ENCODE measurements at places on chromosomes 6 and 20.
A peak's percentile ranks its signal among the peaks of the same experiment; 100 is the strongest.

DNA sequence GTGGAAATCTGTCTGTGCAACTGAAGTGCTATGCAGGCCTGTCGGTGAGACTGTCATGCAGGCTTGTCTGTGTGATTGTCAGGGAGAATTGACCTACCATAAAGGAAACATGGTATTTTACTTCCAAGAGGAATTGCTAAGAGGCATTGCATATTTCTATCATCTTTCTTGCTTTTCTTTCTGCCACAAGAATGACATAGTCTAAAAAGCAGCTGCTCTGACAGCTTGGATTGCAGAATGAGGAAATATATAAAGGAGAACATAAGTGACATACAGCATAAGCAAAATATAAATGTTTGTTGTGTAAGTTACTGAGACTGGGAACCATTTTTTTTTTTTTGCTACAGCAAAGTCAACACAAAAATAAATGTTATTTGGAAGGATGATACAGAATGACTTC lies 105.1 kb downstream of the MANEA start:
- no peak for DNase-seq

- no peak for DNase-seq
Measured at GRCh38 chr20:38725931-38726803, 1.9 kb downstream of the SLC32A1 start.

- DNase-seq = no peak
Measured at GRCh38 chr6:26254724-26255123, 110.3 kb upstream of the BTN3A2 start.

DNA sequence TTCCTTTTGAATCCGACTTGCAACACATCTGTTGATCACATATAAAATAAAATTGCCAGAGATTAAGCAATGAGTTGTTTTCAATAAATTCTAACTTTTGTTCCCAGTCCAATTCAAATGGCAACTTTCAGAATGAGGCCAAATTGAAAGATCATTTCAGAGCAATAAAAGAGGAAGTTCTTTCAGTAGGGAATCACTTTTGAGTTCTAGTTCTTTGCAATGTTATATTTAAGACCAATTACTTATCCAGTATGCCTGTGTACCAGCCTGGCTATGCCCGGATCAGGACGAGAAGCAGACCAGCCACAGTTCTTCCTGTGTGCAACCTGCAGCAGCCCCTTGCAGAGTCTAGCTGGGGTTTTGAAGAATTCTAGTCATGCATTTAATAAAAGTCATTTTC lies 232.5 kb downstream of the BTBD9 start:
- DNase-seq = no peak

DNA sequence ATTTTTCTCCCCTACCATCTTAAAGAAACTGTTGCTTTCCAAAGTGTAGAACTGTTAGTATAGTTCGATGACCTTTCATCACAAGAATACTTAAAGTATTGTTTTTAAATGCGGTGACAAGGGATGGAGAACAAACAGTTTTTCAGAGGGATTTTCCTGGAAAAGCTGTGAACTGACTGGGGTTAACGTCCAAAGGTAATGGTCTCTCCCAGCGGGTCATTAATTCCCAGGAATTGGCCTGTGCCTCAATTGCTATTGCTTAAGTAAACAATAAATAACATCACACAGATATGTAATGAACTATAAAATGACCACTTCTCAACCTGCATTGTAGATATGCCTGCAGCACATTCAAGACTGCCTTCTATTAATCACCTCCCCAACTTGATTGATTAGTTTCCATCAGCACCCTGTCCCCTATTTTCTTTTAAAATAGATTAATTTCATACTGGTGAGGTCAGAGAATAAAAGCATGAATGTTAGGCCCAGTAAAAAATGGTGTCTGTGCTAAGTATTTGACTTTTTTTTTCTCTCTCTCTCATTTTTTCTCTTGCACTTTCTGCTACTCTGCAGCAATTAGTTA lies 268.2 kb downstream of the SAMD5 start:
- DNase-seq = no peak

GRCh38 chr6:116278481-116278829 lies 1.3 kb downstream of the TSPYL1 start:
- DNase-seq = no peak

GRCh38 chr6:42400061-42400760 lies 51.5 kb downstream of the TRERF1 start:
- no peak for DNase-seq

GRCh38 chr6:126175251-126175650 lies 164.7 kb upstream of the CENPW start:
- no peak for DNase-seq

- DNase-seq = no peak
Measured at GRCh38 chr6:161127071-161127740, 135.6 kb downstream of the MAP3K4 start.

GRCh38 chr6:795046-795685 lies 102.2 kb upstream of the EXOC2 start:
- DNase-seq = no peak

DNA sequence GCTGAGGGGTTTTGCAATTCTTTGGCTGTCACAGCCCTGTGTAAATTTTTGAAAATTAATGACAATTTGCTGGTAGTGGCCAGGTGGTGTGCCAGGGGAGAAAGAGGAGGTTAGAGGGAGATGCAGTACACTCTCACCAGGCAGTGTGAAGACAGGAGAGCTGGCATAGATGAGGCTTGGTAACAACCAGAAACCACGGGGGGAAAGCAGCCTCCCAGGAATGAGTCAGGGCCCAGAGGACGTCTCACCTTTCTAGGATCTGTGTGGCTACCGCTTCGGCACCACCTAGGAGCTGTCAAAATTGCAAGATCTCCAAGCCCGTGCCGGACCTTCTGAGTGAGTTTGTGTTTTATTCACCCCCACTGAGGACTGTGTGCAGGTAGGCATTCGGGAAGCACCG lies 171.4 kb downstream of the PACRG start:
- no peak for DNase-seq

DNA sequence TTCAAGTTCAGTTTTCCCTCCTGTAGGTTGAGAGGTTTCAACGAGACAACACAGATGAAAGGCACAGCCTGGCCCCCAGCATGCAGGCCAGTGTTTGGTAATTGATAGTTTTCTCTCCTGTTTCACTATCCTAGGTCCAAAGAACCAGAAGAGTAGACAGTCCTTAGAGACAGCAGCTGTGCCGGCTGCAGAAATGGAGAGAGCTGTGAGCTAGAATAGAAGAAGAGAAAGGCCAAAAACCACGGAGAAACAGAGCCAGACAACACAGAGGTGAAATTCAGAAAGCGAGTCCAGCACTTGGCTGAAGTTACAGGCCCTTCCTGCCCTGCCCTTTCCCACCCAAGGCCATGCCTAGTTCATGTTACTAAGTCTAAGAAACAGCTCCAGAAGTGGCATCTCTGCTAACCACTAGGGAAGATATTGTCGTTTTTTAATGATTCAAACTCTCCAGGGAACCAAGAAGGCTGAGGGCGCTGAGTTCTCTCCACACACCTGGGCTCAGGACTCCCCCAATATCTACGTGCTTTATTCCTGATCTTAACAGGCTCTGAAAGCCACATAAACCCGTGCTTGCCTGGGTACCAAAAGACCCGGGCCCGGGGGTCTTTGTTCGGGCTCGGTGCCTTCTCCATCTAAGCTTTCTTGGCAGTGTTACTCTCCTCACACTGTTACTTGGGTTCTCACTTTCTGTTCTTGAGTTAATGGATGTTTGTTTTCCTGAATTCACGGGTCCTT lies 16.5 kb upstream of the RBPJL start:
- DNase-seq = no peak

DNA sequence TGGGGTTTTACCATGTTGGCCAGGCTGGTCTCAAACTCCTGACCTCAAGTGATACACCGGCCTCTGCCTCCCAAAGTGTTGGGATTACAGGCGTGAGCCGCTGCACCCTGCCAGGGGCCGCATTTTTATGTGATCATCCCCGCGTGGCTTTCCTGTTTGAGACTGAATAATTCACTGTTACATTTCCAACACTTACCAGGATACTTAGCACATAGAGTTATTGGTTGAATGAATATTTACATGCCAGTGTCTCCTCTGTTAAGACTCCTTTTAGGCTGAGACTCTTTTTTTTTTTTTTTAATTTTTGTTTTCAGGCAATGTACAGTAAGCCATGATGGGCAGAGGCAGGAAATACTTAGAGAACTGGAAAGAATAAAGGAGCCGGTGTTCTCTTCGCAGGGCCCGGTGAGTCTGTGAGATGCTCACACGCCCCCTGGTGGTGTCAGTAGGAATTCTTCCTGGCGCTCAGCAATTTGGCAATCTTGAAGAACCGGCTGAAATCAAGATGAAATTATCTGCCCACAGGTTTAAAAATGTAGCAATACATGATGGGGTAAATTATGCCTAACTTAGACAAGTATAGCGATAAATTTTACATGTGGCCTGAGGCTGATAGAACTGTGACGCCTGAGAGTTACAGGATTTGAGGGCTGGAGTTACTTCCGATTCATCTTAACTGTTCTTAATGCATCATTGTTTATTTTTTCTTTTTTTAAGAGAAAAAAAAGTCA lies 7.6 kb upstream of the RNF114 start:
- DNase-seq = peak; percentile 62

DNA sequence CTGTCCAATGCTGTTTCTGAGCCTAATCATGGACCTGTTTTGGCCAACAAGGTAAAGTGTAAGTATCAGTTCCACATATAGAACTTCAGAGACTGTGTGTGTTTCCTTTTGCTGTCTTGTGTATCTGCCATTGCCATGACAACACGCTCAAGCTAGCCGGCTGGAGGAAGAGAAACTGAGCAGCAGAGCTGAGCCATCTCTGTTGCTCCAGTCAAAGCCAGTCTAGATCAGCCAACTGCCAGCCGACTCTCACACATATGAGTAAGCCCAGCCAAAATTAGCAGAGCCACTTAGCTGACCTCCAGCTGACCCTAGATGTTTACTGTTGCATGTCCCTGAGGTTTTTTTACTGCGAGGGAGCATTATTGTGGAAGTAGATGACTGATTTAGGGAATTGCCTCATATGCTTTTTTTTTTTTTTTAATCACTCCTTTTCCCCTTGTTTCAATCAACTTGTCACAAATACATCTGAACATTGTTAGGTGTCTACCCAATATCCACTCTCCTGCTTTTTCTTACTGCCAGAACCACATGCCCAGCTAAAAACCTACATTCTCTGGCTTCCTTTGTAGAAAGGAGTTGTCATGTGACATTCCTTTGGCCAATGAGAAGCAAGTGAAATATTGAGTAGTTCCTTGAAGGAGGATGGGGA lies 304.3 kb upstream of the SUPT3H start:
- no peak for DNase-seq

DNA sequence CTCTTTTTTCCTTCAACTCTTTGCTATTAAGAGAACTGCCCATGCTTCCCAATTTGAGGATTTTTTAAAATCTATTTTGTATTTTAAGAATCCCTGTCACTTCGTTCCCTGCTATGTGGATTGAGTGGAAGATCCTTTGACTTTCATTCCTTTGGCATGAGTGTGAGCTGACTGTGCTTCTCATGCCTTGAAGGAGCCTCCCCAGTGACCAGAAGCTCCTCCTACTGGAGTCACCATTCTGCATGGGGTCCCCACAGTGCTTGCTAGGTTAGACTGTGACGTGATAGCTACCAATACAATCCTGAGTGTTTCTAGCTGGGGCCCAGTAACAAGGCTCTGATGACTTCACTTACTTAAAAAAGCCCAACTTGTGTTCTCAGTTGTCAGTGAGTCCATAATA lies 104.4 kb upstream of the LAMP5 start:
- no peak for DNase-seq

- no peak for DNase-seq
Measured at GRCh38 chr6:96925290-96925687, 761 bp downstream of the KLHL32 start.

DNA sequence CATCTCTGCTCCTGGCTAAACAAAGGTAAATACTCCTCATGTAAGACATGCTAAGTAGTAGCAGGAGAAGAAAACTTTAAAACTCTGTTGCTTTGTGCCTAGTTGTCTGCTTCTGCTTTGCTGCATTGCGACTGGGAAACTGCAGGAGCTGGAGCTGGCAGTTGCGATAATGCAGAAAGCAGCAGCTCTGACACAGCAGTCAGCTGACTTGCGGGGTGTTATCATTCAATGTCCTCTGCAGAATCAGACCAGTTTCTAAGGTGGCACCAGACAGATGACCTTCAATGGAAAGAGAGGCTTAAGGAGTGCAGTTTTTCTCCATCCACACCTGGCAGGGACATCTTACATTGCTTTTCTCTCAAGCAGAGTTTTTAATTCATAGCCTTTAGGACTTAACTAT lies 69.9 kb upstream of the SOX4 start:
- no peak for DNase-seq

GRCh38 chr6:138973466-138974153 lies 14.4 kb downstream of the REPS1 start:
- DNase-seq = no peak

DNA sequence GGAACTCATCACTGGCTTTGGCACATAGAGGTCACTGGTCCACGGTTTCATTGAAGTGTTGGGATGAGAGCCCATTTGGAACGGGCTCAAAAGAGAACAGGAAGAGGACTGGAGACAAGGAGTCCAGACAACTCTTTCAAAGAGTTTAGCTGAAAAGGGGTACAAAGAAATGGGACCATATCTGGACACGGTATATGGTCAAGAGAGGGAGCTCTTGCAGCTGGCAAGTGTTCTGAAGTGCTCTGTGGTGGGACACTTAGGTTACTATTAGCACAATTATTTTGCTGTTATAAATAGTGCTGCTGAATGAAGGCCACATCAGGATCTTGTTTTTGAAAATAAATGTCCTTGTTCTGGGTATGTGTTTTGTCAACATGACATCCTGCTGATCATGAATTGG lies 4.6 kb downstream of the SGK2 start:
- DNase-seq = no peak

DNA sequence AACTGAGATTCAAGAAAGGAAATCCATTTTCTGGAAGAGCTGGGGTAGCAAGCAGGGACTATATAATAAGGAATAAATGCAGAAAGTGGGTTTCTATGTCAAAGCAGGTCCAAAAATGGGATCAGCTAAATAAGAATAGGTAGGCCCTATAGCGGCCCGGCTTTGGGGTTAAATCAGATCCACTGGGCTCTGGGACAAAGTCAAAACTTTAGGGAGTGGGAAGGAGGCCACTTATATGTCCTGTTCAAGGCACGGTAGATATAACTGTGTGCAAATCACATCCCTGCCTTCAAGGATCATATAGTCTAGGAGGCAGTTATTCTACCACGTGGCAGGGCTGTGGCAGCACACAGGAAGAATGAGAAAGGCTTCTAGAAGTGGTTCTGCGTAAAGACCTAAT lies 191.4 kb upstream of the CDYL start:
- no peak for DNase-seq

DNA sequence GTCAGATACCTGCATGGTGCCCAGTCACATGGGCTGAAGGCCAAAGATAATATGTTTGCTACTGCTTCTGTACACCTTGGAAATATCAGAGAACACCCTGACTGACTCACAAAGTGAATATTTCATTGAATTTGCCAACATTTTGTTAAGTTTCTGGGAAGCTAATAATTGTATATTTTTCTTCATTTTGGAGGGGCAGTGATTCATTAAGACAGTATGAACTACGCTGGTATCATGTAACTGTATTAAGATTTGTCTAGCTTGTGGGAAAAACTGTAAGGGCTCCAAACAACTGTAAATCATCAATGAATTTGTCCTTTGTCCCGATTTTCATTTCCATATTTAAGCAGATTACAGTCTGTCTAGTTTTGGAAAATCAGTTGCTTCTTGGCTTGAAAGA lies 102.3 kb upstream of the CCN2 start:
- no peak for DNase-seq

GRCh38 chr20:52060794-52061714 lies 130.5 kb downstream of the ZFP64 start:
- no peak for DNase-seq

- no peak for DNase-seq
Measured at GRCh38 chr6:157269261-157269794, 54.0 kb downstream of the TMEM242 start.

GRCh38 chr6:38047562-38047961 lies 228.0 kb downstream of the ZFAND3 start:
- no peak for DNase-seq

GRCh38 chr20:21571841-21572690 lies 58.2 kb upstream of the NKX2-2 start:
- no peak for DNase-seq

All from activated CD8-positive, alpha-beta memory T cell treated with anti-CD3 and anti-CD28 coated beads for 4 hours (primary cell).